ENCODE measurements at places on chromosomes 6 and 20. TPM values are rescaled to one million over a fixed set of nuclear protein-coding genes. Genes with fewer than 3 reads are reported as not detected.

DNA sequence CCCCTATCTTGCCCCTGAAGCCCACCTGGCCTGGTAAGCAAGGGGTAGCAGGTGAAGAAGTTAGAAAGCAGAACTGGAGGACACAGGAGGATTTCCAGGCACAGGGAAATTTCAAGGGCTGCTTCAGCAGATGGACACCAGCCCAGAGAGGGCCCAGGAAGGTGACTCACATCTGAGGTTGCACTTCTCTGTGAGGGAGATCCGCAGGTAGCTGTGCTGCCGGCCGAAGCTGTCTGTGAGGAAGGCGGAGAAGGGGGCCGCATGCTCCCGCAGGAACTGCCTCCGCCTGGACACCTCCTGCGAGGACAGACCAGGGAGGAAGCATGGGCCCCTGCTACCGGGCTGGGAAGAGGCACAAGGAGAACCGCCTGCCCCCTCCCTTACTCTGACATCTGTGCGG, 7.1 kb downstream of the MOCS1 start:
- peak; percentile 12 for DNase-seq

Gene GJA1
- 70.7 TPM for total RNA-seq

- no peak for DNase-seq
Observed at GRCh38 chr6:130624046-130624445, 203.2 kb upstream of the SMLR1 start.

GRCh38 chr20:16744178-16744807, 3.9 kb upstream of the OTOR start:
- no peak for DNase-seq

DNA sequence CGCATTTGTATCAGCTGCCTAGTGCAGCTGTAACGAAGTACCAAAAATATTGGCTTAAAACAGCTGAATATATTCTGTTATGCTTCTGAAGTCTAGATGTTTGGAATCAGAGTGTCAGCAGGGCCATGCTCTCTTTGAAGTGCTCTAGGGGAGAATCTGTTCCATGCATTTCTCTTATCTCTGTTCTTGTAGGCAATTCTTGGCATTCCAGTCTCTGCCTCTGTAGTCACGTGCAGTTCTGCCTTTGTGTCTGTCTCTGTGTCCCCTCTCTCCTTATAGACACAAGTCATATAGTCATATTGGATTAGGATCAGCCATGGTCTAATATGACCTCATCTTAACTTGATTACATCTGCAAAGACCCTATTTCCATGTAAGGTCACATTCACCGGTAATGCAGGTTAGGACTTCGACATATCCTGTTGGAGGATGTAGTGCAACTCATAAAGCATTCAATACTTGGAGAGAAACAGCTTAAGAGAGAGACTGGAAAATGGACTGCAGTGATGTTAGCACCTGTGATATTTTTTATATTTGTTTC, 18.6 kb downstream of the FAM83B start:
- DNase-seq, result no peak

Gene DBNDD2
- total RNA-seq, result 47.4 TPM

Gene GLP1R
- not detected for total RNA-seq

Gene MYLIP
- total RNA-seq, result 4.2 TPM

Gene PACRG
- total RNA-seq, result not detected

- DNase-seq, result no peak
Observed at GRCh38 chr6:131683479-131683878, 17.7 kb downstream of the OR2A4 start.

Gene ANGPT4
- total RNA-seq, result not detected

- peak; percentile 33 for DNase-seq
Observed at GRCh38 chr6:45504947-45505346, 127.2 kb upstream of the SUPT3H start.

Gene ELOVL4
- 9.0 TPM for total RNA-seq

Gene HNF4A
- not detected for total RNA-seq

- no peak for DNase-seq
Observed at GRCh38 chr20:57522380-57523140, 2.4 kb downstream of the CTCFL start.

Gene ID1
- total RNA-seq, result 27.9 TPM

GRCh38 chr6:96058082-96058481, 42.3 kb downstream of the FUT9 start:
- no peak for DNase-seq

Gene LY6G6F
- not detected for total RNA-seq

Gene CRISP3
- total RNA-seq, result not detected

GRCh38 chr6:84515067-84515466, 249.3 kb downstream of the TBX18 start:
- no peak for DNase-seq

DNA sequence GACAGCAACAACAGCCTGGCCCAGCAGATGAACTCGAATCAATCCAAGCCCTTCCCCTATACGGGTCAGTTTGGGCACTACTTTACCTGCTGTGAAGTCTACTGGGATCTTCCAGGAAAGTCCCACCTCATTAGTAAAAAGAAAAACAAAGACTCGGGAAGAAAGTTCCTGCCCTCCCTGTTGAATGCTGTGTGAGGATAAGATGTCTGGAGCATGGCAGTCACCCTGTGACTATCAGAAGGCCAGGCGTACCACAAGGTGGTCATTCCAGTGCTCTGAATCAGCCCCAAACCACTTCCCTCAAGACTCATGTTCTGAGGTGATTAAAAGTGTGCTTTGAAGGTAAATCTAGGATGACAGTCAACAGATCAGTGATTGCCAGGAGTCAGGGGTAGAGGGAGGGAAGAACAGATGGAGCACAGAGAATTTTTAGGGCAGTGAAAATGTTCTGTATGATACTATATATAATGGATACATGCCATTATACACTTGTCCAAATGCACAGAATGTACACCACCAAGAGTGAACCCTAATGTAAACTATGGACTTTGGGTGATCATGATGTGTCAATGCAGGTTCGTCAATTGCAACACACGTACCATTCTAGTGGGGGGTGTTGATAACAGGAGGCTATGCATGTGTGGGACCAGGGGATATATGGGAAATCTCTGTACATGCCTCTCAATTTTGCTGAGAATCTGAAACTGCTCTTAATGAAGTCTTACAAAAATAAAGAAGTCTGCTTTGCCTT, 14.7 kb downstream of the FKBP1A start:
- peak; percentile 67 for DNase-seq

GRCh38 chr6:124682751-124683150, 279.5 kb upstream of the RNF217 start:
- no peak for DNase-seq

- DNase-seq, result peak; percentile 4
Observed at GRCh38 chr6:165227644-165228329, 81.6 kb downstream of the C6orf118 start.

Gene CD93
- total RNA-seq, result not detected

DNA sequence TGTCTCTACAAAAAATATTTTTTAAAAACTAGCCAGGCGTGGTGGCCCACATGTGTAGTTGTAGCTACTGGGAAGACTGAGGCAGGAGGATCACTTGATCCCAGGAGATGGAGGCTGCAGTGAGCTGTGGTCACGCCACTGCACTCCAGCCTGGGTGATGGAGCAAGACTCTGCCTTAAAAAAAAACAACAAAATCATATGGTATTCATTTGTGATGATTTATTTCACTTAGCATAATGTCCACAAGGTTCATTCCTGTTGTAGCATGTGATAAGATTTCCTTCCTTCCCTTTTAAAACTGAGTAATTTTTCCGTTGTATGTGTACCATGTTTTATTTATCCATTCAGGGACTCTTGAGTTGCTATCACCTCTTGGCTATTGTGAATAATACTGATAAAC, 26.2 kb downstream of the TMEM170B start:
- no peak for DNase-seq

DNA sequence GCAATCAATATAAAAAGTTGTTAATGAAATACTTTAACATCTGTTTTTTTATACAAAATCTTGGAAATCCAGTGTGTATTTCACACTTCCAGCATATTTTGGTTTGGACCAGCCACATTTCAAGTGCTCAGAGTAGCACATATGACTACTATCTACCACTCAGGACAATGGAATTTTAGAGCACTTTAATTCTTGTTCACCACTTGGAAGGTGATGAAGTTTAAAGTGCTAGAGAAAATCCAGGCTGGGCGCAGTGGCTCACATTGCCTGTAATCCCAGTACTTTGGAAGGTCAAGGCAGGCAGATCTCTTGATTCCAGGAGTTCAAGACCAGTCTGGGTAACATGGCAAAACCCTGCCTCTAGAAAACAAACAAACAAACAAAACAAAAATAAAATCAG, 6.1 kb upstream of the SLC35B3 start:
- DNase-seq, result no peak

- no peak for DNase-seq
Observed at GRCh38 chr6:34816635-34817301, 24.9 kb downstream of the BLTP3A start.

DNA sequence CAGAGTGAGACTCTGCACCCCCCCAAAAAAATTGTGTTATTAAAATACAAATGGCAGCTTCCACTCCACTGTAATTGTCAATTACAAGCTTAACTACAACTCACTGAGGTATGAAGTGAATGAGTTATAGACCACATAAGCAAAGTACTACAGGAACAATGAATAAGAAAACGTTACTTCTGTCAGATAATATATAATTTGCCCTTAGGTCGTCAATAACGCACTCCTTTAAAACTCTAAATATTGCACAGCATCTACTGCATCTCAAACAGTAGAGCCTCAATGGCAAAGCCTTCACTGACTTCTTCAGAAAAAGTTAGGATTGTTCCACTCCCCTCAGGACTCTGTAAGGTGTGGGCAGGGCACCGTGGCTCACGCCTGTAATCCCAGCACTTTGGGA, 2.0 kb upstream of the HBS1L start:
- DNase-seq, result no peak

DNA sequence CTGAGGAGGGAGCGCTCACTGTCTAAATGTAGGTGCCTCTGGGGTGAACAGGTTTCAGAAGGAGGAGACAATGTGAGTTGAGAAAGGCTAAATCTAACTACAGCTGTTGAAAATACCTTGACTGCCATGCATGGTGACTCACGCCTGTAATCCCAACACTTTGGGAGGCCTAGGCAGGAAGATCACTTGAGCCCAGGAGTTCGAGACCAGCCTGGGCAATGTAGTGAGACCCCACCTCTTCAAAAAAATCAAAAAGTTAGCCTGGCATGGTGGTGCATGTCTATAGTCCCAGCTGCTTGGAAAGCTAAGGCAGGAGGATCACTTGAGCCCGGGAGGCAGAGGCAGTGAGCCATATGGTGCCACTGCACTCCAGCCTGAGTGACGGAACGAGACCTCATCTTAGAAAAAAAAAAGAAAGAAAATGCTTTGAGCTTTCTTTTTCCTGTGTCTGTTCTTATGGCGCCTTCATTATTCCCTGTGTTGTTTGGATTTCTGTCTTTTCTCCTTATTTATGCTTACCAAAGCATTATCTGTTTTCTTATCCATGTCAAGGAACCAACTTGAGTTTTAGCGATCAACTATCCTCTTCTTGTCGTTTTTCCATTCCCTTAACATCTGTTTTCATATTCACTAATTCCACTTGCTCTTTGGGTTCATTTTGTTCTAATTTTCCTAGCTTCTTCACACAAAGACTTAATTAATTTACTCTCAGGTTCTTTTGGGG, 8.5 kb downstream of the SLC2A10 start:
- DNase-seq, result no peak

GRCh38 chr6:144993870-144994269, 708.7 kb downstream of the UTRN start:
- no peak for DNase-seq

DNA sequence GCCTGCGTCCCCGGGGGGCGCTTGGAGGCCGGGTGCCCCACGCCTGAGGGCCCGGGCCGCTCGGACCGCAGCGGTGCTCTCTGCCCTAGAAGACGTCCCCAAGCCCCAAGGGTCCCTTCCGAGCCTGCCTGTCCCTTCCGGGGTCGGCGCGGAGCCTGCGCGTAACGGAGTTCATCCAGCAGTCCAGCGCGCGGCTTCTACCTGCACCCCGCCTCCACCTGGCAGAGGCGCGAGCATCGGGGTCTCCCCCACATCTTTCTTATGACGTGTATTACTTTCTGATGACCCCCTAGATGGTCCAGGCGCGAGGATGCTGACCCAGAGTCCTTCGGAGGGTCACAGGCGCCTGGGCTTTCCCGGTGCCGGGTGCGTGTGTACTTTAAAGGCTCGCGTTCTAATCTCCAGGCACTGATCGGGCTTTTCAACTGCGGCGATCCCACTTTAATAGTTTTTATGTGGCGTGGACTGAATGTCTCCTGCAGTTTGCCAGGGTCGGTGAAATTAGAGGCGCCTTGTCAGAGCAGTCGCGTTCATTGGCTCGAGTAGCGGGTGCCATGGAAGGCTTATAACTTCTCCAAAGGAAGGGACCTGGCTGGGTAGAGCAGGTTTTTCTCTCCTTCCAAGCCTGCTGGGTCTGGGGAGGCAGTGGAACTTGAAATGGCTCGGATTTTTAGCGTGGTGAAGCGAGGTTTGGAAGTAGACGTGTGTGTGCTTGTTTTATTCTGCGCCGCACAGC, 912 bp downstream of the EYA4 start:
- DNase-seq, result peak; percentile 43

DNA sequence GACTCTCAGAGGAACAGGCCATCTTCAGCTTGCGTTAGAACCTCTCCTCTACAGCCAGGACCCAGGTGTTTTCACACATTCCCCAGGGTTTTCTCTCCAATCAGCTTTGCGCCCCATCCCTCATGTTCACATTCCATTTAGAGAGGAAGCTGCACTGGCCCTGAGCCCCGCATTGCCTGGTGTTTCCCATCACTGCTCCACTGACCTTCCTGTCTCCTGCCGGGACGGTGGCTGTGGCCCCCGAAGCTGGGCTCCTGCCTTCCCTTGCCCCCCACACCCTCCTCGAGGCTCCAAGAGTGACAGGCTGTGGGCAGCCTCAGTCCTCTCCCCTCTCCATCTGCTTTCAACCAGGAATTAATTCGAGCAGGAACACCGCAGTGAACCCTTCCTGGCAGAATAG, 357.3 kb downstream of the THBS2 start:
- no peak for DNase-seq

- no peak for DNase-seq
Observed at GRCh38 chr6:168602576-168602975, 161.6 kb downstream of the SMOC2 start.

GRCh38 chr6:36875250-36875633, 639 bp upstream of the PPIL1 start:
- no peak for DNase-seq

- no peak for DNase-seq
Observed at GRCh38 chr6:35084511-35085203, 56.5 kb downstream of the TCP11 start.

GRCh38 chr6:112581015-112581414, 233.9 kb downstream of the RFPL4B start:
- DNase-seq, result no peak

Gene ENPP5
- total RNA-seq, result 1.4 TPM

Gene LY6G6D
- not detected for total RNA-seq

DNA sequence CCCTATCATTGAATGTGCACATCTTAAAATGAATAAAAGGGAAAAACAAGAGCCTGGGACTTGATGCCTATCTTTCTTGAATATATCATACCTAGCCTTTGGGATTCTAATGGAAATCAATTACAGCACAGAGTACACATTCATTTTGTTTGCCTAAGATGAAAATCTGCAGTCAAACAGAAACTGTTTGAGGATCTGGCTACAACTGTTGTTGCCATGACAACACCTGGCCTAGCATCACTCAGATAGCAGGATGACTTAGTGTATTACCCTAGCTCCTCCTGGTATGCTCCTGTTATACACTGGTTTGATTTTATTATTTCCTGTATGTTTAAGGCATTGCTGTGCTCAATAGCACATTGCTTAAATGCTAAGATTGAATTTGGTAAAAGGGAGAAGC, 71.5 kb upstream of the LAMP5 start:
- no peak for DNase-seq

- no peak for DNase-seq
Observed at GRCh38 chr6:136607204-136607931, 57.1 kb upstream of the MAP7 start.

Data from foreskin keratinocyte (primary cell).